ENCODE measurements at places on chromosomes 6 and 20.

DNA sequence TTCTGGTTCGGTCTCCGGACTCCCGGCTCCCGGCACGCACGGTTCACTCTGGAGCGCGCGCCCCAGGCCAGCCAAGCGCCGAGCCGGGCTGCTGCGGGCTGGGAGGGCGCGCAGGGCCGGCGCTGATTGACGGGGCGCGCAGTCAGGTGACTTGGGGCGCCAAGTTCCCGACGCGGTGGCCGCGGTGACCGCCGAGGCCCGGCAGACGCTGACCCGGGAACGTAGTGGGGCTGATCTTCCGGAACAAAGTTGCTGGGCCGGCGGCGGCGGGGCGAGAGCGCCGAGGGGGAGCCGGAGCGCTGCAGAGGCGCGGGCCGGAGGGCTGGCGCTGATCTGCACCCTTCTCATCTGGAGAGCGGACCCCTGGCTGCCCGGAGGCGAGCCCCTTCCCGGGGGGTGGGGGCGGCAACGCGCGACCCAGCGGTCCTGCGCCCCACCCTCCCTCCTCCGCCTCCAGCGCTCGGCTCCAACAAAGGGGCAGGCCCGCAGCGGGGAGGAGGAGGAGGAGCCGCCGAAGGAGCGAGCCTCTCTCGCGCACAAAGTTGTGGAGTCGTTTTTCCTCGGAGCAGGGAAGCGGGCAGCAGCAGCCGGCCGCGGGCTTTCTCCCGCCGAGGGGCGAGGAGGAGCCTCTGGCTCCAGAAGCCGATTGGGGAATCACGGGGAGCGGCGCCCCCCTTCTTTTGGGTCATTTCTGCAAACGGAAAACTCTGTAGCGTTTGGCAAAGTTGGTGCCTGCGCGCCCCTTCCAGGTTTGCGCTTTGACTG lies at the start of gene UTRN:
TSS of gene UTRN (plus strand) at position 553 of the 765 bp plus-strand sequence. CDS start 6,494 bp downstream, outside the sequence.
- peak; percentile 74 for DNase-seq

GRCh38 chr20:47950124-47950912 lies 165.0 kb upstream of the SULF2 start:
- DNase-seq: no peak

DNA sequence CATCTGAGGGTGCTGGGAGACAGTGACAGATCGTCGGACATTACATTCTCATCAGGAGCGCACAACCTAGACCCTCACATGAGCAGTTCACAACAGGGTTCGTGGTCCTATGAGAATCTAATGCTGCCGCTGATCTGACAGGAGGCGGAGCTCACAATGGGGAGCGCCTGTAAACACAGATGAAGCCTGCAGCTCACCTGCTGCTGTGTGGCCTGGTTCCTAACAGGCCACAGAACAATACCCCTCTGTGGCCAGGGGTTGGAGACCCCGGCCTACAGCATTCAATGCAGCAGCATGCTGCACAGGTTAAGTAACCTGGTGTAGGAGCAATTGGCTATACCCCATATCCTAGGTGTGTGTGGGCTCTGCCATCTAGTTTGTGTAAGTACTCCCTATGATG lies 19.5 kb downstream of the ANKRD60 start:
- no peak for DNase-seq

DNA sequence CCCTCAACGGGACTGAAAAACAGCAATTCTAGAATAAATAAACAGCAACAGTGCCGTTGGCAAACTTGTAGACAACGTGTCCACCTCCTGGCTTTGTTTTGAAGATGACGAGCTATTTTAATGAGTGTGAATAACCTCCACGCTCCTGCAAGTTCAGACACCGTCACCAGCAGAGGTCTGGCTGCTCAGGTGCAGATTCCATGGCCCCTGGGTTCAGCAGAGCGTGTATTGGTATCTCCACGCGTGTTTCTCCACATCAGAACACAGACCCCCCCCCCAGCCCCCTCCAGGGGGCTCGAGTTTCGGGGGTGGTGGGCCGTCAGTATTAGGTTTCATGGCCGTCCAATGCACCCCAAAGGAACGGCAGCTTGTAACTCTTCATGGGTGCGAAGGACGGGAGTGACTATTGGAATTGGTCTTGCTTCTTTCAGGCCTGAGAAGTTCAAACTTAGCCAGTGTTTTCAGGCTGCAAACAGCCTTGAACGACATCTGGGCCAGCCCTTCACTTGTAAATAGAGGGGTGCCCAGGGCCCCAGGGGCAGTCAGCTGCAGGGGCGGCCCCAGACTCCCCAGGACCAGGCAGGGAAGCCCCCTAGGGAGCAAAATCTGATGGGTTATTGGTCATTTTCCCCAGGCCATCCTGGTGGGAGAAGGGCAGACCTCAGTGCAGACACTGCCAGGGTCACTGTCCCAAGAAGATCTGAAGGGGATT lies 308.6 kb downstream of the TAF4 start:
- DNase-seq: no peak

DNA sequence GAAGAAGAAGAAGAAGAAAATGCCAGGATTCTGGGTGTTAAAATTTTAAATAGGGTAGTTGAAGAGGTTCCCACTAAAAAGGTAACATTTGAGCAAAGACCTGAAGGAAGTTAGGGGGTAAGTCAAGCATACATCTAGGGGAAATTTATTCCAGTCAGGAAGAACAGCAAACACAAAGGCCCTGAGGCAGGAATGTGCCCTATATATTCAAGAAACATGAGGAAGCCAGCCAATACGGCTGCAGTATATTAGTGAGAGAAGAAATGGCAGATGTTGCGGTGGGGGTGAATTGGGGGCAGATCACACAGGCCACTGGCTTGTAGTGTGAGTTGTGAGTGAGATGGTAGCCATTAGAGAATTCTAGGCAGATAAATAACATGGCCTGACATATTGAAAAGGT lies 6.0 kb downstream of the ZNF76 start:
- no peak for DNase-seq

DNA sequence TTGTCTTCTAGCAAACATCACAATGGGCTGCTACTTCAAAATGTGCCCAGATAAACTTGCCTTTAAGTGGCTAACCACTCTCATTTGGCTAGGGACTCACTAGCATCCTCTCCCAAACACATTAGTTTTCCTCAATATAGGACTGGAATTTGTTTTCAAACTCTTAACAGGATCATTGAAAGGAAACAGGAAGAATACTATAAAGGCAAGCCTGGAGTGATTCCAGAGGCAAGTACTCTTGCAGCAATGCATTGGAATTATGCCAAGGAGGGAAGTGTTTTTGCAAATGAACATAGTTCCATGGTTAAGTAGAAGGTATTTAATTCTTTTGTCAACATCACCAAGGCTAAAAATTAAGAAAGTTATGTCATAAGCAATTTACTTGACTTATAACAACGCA lies 12.2 kb downstream of the EPHA7 start:
- DNase-seq: no peak

DNA sequence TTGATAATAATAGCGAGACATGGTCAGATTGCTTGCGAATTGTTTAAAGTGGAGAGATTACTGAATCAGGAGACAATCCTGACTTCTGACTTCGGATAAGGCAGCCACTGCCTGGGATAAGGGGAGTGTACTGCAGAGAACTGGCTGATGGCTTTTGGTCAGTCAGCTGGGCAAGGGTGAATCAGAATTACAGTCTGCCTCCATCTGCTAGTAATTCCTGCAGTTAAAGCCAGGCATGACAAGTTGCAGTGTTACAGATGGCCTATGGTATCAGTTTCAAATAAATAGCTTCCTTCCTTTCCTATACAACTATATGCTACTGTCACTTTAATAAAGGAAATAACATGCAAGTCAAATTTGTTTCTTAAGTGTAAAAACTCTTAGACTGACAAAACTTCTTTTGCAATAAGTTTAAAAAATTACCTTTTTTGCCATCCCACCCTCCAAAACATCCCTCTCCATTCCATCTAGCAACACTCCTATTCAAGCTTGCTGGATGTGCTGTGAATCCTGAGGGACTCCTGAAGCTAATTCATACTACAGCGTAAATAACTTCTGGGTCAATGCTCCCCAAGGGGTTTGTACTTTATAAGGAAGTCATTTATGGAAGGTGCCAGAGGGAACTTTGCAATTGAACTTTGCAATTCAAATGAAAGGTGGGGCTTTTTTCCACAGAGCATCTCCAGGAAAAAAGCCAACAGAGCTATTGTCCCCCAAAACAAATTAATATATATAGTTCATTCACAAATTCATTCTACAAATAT lies 245.2 kb downstream of the ADGRB3 start:
- DNase-seq: no peak

DNA sequence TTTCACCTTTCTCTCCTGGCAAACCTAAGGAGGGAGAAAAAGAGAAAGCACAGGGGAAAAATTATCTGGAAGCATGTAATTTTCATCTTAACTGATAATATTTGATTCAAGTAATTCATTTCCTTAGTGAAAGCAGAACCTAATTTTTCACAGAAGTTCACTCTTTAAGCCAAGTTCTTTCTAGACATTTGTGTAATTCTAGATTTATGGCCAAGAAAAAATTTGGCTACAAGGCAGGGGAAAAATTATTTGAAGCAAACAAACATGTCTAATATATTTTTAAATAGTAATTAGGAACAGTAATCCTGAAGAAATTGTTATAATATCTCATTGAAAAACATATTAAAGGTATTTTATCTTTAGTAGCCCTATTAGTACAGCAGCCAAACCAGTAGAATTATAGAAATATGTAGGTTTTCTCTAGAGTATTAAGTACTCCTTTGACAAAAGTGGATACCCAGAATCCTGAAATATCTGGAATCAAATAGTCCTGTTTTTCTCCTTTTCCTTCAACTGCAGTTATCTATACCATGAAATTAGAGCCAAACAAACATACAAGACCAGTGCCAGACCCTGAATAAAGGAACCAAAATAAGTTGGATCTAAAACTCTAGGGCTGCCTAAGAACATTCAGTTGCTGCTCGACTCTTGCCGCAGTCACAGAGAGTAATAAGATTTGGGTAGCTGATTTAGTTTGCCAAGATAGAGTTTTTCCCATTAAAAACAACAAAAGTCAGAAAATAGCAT lies 116.5 kb downstream of the COL12A1 start:
- DNase-seq: no peak

DNA sequence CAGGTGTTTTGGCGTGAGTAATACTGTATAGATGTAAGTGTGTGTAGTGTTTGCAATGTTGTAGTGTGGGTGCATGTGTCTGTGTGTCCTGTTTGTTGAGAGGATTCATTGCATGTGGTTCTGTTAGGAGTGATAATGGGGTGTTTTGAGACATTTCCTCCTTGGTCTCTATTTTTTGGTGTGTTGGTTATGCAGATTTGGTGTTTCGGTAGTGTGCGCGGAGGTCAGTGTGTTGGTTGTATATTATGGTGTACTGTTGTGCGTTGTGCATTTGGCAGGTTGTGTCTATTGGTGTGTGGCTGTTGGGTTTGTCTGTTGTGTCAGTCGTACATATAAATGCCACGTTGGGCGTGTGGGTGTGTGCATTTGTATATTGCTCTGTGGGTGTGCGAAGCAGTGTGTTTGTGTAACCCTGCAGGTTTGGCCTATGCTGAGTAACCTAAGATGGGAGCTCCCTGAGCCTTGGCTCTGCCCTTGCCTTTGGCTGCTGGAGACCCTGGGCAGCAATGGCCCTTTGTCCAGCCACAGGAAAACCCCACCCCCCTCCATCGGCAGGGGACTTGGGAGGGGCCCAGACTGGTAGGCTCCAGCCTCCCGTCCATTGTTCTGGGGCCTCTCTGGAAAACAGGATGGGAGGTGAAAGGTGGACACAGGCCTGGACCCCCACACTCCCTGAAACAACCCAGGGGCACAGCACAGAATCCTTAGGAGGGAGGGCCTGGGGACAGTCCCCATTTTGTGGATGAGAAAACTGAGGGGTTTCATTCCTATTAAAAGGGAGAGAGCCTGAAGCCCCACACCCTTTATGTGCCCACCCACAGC lies 10.3 kb upstream of the ID1 start:
- no peak for DNase-seq

GRCh38 chr6:157285422-157285779 lies 37.9 kb downstream of the TMEM242 start:
- DNase-seq: no peak

DNA sequence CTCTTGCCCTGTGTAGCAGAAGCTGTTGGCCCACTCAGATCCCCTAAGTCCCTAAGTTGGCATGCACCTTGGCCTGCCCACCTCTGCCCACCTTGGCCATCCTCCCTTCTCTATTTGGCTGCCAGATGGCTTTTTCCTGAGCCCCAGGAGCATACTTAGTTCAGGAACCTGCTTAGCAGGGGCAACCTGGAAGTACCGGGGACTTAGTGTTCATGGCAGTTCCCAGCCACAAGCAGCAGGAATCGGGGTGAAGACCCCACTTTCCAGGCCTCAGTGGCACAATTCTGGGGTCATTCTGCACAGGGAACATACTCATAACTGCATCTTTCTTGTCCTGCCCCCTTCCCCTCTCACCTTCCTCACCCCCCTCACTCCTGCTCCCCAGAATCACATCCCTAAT lies 158.0 kb upstream of the PMEPA1 start:
- no peak for DNase-seq

DNA sequence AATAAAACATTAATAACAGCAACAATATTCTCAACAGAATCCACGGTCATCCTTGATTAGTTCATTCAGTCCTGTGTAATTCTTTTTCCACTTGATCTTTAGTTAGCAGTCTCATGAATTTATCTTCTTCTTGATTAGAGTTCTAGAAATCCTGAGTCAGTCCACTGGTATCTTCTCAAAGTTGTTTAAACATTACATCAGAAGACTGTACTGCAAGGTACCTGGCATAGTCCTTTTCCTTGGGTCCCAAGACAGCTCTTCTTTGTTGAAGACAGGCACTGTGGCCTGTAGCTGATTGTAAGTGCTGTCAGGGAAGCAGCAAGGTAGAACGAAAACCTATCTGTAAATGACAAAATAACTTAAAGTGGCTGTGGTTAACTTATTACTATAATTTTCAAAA lies 11.8 kb downstream of the MAP3K4 start:
- DNase-seq: no peak

DNA sequence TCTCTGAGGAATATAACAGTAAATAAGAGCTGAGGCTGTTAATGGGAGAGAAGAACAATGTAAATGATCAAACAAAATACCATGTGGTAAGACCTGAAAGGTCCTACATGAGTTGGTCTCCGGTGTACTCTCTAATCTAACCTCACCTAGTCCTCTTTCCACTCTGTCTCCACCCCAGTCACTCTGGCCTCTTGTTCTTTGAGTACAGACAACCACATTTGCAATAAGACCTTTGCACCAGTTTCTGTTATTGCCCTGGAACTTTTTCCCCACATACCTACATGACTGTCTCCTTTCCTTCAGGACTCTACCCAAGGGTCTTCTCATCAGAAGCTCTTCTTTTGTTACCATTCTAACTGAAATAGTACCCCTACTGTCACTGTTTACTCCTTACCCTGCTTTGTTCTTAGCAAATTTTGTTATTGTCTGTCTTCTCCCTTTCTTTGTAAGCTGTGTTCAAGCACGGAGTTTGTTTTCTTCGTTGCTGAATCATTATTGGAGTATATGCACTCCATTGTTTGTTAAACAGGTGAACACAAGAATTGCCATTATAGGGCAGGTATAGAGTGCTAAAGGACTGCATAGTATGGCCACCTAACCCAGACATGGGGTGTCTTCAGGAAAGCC lies 37.3 kb downstream of the MAPK14 start:
- DNase-seq: no peak

- DNase-seq: no peak
Measured at GRCh38 chr6:53916804-53917463, 122.1 kb downstream of the LRRC1 start.

DNA sequence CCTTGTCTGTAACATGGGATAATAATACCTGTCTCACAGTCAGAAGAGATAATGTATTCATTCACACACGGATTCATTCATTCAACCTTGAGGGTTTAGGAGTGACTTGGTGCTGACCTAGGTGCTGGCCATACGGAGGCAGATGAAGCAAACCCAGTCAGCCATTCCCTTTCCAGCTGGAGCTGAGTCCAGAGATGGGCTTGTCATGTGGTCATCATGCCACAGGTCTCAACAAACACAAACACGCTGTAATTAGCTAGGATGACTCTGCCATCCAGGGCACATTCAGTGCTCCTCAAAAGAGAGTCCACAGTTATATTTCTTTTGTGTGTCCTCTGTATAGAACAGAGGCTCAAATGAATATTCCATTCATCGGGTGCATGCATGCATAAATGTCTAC lies 19.5 kb upstream of the PRELID3B start:
- DNase-seq: no peak

All from stimulated activated CD4-positive, alpha-beta T cell treated with anti-CD3 and anti-CD28 coated beads, Interleukin-15, amount 100 ng/mL, for 24 hours (primary cell).